Activated CD8-positive, alpha-beta T cell treated with anti-CD3 and anti-CD28 coated beads for 36 hours (primary cell): ENCODE measurements at places on chromosomes 2 and 18. TPM values are rescaled to one million over a fixed set of nuclear protein-coding genes. Genes with fewer than 3 reads are reported as not detected.
A peak's percentile ranks its signal among the peaks of the same experiment; 100 is the strongest.

GRCh38 chr18:63439334-63439733 lies 17.1 kb upstream of the VPS4B start:
- DNase-seq, result peak; percentile 58

DNA sequence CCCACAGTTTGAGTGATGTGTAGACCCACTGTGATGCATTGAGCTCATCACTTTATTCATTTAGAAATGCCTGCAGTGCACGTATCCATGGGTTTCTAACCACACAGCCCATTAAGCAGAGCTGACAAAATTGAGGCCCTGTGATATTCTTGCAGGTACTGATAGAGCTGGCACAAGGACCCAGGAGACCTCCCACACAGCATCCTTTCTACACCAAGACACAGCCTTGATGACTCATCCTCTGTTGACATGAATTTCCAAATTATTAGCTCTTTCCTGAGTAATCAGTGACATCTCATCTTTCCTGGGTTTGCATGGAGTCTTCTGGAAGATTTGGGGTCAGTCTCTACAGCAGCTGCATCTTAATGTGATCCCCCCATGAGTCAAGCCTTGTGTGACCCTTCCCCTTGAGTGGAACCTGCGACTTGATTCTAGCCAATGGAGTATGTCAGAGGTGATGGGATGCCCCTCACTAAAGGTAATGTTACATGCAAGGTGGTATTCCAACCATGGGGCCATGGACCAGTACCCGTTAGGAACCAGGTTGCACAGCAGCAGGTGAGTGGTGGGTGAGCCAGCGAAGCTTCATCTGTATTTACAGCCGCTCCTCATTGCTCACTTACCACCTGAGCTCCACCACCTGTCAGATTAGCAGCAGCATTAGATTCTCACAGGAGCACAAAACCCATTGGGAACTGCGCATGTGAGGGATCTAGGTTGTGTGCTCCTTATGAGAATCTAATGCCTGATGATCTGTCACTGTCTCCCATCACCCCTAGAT lies 181.1 kb upstream of the ARL4C start:
- DNase-seq, result no peak

- DNase-seq, result no peak
Observed at GRCh38 chr2:1701556-1702185, 42.6 kb downstream of the PXDN start.

Gene TSPYL6
- total RNA-seq, result not detected

GRCh38 chr2:233571001-233571400 lies 4.4 kb upstream of the USP40 start:
- DNase-seq, result no peak

DNA sequence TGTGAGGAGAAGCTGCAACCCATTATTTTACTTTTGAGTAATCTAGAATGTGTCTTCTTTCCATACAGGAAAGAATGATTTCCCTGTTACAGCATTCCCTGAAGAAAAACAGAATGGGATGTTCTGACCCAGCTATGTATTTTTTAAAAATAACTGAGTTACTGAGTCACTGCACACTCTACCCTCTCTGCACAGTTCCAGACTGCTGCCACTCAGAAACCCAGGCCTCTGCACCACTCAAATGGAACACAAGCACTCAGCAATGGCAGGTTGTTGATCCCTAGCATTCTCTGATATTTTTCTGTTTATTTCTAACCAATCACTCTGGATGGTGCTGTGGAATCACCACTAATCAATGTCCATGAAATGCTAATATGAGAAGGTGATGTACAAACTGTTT lies 1300.0 kb upstream of the FAM98A start:
- no peak for DNase-seq

Gene MRPL53
- 111 TPM for total RNA-seq

Gene PPP1R1C
- not detected for total RNA-seq
